ENCODE measurements at places on chromosomes 7 and 10.

GRCh38 chr10:71836596-71836974 is 14.5 kb downstream of the PSAP start:
- H3K27me3 ChIP-seq, result no peaks in the 10 kb centered on the region
- peaks cover 45% of the 10 kb centered on the region for H3K4me1 ChIP-seq
- peaks cover 8% of the 10 kb centered on the region for H3K36me3 ChIP-seq
- H3K27ac ChIP-seq, result peak overlapping the region; percentile 85
- DNase-seq, result no peak
- H3K4me3 ChIP-seq, result no peak overlapping the region

DNA sequence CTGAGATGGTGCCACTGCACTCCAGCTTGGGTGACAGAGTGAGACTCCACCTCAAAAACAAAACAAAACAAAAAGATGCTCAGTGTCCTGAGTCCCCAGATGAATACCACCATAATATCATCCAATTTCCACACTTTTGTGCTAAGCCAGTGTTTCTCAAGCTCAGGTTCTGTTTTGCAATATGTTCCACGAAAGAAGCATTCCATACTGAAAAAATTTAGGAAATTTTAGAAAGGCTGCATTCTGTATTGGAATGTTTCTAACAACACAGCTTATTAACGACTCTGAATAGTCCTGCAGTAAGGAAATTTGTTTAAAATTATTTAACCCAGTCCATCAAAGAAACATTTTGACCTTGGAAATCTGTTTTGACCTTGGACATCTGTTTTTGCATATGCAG is 142.4 kb downstream of the EPC1 start:
- DNase-seq, result no peak
- H3K4me1 ChIP-seq, result peaks cover 5% of the 10 kb centered on the region
- H3K4me3 ChIP-seq, result no peak overlapping the region
- H3K36me3 ChIP-seq, result no peaks in the 10 kb centered on the region
- no peak overlapping the region for H3K27ac ChIP-seq

DNA sequence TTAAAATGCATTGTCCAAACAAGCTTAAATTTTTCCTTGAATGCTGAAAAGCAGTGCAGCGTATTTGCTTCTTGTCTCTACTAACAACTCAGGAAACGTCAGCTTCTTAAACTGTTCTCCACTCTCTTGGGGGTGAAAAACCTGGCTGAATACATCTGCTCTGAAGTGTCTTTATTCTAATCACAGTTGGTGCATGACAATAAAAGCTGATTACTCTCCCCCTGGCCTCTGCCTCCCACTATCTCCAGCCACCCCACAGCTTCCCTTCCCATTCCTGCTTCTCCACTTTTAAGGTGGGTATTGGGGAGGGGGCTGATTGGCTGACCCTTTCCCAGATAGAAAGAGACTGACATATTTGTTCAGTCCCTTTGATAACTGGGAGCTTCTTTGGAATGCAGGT is 456.0 kb downstream of the SORCS1 start:
- H3K27ac ChIP-seq, result no peak overlapping the region
- DNase-seq, result no peak
- no peak overlapping the region for H3K4me3 ChIP-seq
- H3K36me3 ChIP-seq, result no peaks in the 10 kb centered on the region
- H3K27me3 ChIP-seq, result no peaks in the 10 kb centered on the region

DNA sequence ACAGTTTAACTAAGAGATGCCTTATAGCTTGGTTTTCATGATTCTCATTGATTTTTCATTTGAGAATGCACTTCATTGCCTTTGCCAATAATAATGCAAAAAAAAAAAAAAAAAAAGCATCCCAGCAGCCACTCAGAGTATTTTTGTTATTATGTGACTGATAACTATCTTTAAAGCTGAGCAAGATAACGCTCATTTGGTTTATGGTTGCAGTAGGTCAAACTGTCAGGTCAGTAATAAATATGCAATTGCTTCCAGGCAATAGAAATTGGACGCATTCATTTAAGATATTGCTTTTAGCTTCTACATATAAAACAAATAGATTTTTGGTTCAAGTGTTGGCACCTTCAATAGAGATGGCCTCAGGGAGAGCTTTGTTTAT is 215.1 kb downstream of the PRPF18 start:
- DNase-seq, result no peak
- H3K36me3 ChIP-seq, result no peaks in the 10 kb centered on the region
- H3K4me3 ChIP-seq, result no peak overlapping the region
- peaks cover 3% of the 10 kb centered on the region for H3K4me1 ChIP-seq

GRCh38 chr7:130276796-130277762 is 10.4 kb downstream of the CPA2 start:
- H3K27ac ChIP-seq, result no peak overlapping the region
- H3K27me3 ChIP-seq, result peaks cover 50% of the 10 kb centered on the region
- H3K36me3 ChIP-seq, result no peaks in the 10 kb centered on the region
- no peak overlapping the region for H3K4me3 ChIP-seq
- DNase-seq, result no peak

DNA sequence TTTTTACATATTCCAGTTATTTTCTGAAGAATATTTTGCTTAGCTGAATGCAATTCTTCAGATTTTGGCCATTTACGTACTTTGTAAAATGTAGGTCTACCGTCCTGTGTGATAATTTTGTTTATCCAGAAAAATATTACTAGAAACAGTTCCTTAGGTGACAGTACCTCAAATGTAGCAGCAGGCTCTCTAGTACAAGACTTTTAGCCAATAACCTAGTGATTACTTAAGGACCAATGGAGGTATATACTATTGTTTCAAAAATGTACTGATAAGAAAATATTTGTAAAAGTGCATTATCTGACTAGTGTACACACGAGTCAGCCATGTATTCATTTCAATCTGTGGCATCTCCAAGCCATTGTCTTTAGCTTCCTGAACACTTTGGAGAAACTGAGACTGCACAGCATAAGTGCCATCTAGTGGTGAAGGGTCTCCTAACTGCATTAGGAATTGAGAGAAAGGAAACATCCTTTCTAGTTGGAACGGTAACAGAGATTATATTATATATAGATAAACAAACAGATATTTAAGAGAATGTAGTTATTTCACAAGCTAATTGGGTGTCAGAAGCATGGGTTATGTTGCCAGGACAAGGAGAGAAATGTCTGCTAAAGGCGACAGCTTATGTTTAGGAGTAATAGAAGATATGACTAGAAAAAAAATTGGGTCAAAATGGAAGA is 23.7 kb downstream of the RTKN2 start:
- H3K27me3 ChIP-seq, result no peaks in the 10 kb centered on the region
- H3K4me1 ChIP-seq, result peaks cover 15% of the 10 kb centered on the region
- H3K4me3 ChIP-seq, result no peak overlapping the region
- H3K36me3 ChIP-seq, result no peaks in the 10 kb centered on the region
- DNase-seq, result peak; percentile 11

DNA sequence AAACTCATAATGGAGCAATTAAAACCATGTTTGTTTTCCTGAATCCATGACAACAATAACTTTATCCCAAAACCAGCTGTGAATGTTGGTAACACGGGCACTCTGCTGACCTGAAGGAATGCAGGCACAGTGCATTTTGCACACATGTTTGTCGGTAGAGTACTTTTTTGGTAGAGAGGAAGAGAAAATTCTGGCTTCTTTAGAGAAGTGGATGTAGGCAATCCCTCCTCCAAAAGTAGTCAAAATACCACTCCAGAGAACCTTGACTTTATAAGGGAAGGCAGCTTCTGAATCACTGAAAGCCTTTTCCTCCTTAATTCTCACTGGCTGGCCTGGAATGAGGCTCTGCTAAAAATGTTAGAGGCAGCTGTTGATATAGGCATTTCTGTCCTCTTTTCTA is 15.8 kb upstream of the ACTA2 start:
- no peak overlapping the region for H3K4me3 ChIP-seq
- no peak overlapping the region for H3K27ac ChIP-seq
- peaks cover 11% of the 10 kb centered on the region for H3K4me1 ChIP-seq

DNA sequence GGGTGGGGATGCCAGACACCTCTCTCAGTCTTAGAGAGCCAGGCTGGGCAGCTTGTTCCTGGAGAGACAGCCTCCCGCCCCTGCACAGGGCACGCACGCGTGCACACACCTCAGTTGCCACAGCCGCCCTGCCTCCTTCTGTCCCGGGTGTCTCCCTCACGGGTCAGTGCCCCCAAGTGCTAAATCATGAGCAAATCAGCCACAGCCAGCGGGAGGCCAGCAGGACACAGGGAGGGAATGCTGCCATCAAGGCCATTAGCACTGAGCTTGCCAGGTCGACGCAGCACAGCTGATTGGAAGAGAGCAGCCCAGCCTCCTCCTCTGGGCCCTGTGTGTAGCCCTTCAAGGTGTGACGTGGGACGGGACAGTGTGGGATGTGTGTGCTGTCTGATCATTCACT is 130.4 kb downstream of the CDH23 start:
- H3K36me3 ChIP-seq, result peaks cover 2% of the 10 kb centered on the region
- peaks cover 22% of the 10 kb centered on the region for H3K27me3 ChIP-seq
- no peaks in the 10 kb centered on the region for H3K4me1 ChIP-seq
- DNase-seq, result no peak
- no peak overlapping the region for H3K4me3 ChIP-seq

DNA sequence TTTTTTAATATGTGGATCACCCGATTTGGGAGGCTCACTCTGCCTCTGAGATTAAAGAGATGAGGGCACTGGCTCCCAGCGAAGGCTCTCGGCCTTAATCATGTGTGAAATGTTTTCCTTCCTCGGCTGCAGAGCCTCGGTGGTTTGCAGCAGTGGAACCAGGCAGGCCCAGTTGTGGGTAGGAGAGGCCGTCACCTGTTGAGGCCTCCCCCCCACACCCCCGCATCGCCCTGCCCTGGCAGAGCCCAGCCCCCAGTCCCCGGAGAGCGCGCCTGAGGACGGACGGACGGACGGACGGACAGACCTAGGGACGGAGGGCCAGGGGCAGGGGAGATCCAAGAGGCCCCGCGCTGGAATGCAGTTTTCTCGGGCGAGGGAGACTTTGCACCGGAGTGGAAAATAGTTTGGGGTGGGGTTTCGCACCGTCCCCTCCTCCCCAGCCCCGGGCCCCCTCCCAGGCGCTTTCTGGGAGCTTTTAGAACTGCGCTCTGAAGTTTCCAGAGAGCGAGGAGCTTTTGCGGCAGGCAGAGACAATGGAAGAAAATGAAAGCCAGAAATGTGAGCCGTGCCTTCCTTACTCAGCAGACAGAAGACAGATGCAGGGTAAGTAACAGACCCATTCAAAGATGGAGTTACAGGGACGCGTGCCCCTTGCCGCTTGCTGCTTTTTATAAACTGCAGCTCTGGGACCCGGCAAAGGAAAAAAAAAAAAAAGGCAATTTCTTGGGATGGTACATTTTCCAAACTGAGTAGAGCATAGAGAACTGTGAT is at the start of gene KIAA1217:
Gene KIAA1217 (plus strand): TSS at position 478 of the 771 bp plus-strand sequence. CDS start 56 bp downstream, at position 534.
- H3K36me3 ChIP-seq, result peaks cover 3% of the 10 kb centered on the region
- DNase-seq, result no peak
- H3K27ac ChIP-seq, result no peak within 1 kb of the TSS
- peaks cover 58% of the 10 kb centered on the region for H3K27me3 ChIP-seq

GRCh38 chr7:93723424-93724124 is 149.1 kb upstream of the CALCR start:
- H3K36me3 ChIP-seq, result no peaks in the 10 kb centered on the region
- no peak overlapping the region for H3K4me3 ChIP-seq
- DNase-seq, result no peak
- H3K27ac ChIP-seq, result no peak overlapping the region

- no peak overlapping the region for H3K27ac ChIP-seq
- DNase-seq, result no peak
- no peaks in the 10 kb centered on the region for H3K27me3 ChIP-seq
- H3K4me3 ChIP-seq, result no peak overlapping the region
- no peaks in the 10 kb centered on the region for H3K4me1 ChIP-seq
- H3K36me3 ChIP-seq, result peaks cover 4% of the 10 kb centered on the region
Observed at GRCh38 chr10:68461032-68461431, 10.7 kb downstream of the DNA2 start.

- no peaks in the 10 kb centered on the region for H3K27me3 ChIP-seq
- H3K27ac ChIP-seq, result no peak overlapping the region
- peaks cover 22% of the 10 kb centered on the region for H3K4me1 ChIP-seq
- DNase-seq, result no peak
- peaks cover 2% of the 10 kb centered on the region for H3K36me3 ChIP-seq
Observed at GRCh38 chr7:137978464-137979237, 23.2 kb downstream of the CREB3L2 start.

DNA sequence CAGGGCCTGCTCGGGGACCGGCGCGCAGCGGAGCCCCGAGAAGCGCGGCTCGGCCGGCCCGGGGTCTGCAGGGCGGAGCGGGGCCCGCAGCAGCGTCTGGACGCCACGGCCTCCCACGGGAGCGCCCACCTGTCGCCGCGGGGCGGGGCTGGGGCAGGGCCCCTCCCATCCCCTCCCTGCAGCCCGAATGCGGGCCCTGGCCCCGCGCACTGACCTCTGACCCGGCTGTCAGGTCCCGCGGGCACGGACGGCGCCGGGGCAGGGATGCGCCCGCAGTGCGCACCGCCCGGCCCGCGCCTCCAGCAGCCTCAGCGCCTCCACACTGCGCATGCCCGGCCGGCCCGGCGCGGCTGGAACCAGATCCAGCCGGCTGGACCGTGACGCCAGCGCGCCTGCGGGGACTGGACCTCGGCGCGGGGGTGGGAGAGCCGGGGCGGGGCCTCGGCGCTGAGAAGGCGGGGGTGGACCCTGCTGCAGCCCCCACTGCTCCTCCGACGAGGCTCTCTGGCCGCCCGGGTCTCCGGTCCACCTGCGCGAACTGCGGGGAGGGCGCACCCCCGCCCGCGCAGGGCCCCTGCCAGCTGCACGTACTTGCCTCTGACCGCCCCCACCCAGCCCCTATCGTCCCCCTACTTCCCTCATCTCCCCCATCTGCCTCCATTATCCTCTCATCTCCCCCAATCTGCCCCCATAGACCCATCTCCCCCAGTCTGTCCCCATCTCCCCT is 16.1 kb upstream of the GPR146 start:
- peak overlapping the region; percentile 65 for H3K27ac ChIP-seq
- peaks cover 34% of the 10 kb centered on the region for H3K4me1 ChIP-seq
- DNase-seq, result peak; percentile 74
- peak overlapping the region; percentile 80 for H3K4me3 ChIP-seq
- H3K27me3 ChIP-seq, result no peaks in the 10 kb centered on the region

- no peaks in the 10 kb centered on the region for H3K36me3 ChIP-seq
- no peaks in the 10 kb centered on the region for H3K27me3 ChIP-seq
- no peak overlapping the region for H3K4me3 ChIP-seq
- DNase-seq, result no peak
- H3K4me1 ChIP-seq, result peaks cover 19% of the 10 kb centered on the region
Observed at GRCh38 chr7:38339953-38340819, 66.8 kb upstream of the TARP start.

GRCh38 chr10:79070081-79070605 is 1.4 kb downstream of the ZMIZ1 start:
- DNase-seq, result no peak
- H3K4me1 ChIP-seq, result peaks cover 46% of the 10 kb centered on the region
- H3K4me3 ChIP-seq, result peak overlapping the region; percentile 98

- no peak overlapping the region for H3K27ac ChIP-seq
- no peaks in the 10 kb centered on the region for H3K4me1 ChIP-seq
- H3K27me3 ChIP-seq, result no peaks in the 10 kb centered on the region
- H3K36me3 ChIP-seq, result peaks cover 3% of the 10 kb centered on the region
- no peak for DNase-seq
Observed at GRCh38 chr7:23742051-23742450, 32.0 kb downstream of the STK31 start.
